ENCODE measurements at places on chromosomes 13 and 19.
A peak's percentile ranks its signal among the peaks of the same experiment; 100 is the strongest.

GRCh38 chr13:28410096-28410495 lies 84.8 kb downstream of the FLT1 start:
- no peak for DNase-seq

DNA sequence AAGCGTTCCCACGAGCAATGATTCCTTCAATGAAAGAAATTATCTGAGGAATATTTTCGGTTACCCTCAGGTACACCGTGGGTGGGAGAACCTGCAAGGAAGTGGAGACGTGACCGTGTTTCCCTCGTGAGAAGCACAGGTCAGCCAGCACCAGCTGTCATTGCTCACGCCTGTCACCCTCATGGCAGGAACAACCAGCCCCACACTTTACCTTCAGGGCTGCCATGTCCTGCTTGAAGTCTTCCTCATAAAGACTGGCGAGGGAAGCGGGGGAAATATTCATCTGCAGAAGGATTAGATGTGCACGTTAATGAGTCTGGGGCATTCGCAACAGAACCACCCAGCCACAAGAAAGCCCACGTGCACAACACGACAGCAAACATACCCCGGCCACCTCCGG lies 18.2 kb downstream of the CARS2 start:
- DNase-seq, result no peak

- no peak for DNase-seq
These were observed 14.0 kb downstream of the GRAMD1A start for GRCh38 chr19:35013820-35014754.

DNA sequence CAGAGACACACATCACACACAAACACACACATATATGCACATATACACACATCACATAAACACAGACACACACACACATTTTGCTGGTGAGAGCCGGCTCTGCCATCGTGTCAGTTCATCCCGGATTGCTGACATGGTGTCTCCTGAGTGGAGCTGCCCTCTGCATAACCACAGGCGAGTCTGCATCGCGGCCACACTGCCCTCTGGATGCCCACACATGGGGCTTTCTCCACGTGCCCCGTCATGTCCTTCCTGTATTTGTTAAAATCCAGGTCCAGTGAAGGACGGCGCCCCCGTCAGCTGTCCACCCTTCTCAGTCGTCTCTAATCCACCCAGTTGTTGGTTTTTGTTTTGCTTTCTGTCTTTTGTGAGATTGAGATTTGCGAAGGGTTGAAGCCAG lies 52.6 kb upstream of the F7 start:
- no peak for DNase-seq

GRCh38 chr13:19178901-19179593 lies 2.6 kb downstream of the TUBA3C start:
- DNase-seq, result no peak

DNA sequence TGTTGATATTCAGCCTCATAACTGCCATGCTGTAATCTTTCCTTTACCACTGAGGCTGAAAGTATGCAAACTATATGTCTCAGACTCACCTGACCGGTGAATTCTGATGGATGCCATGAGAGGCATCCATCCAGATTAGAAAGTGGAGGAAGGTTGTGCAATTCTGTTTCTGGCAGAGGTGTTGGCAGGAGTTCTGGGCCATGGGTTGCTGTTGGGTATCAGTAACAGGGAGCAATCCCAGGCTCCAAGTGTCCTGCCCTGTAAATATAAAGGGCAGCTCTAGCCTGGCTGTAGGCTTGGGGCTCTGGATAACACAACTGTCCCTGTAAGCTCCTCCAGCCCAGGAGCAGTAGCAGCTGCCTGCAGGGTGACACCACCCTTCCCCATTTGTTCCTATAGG lies 77.4 kb upstream of the ABCC4 start:
- DNase-seq, result no peak

DNA sequence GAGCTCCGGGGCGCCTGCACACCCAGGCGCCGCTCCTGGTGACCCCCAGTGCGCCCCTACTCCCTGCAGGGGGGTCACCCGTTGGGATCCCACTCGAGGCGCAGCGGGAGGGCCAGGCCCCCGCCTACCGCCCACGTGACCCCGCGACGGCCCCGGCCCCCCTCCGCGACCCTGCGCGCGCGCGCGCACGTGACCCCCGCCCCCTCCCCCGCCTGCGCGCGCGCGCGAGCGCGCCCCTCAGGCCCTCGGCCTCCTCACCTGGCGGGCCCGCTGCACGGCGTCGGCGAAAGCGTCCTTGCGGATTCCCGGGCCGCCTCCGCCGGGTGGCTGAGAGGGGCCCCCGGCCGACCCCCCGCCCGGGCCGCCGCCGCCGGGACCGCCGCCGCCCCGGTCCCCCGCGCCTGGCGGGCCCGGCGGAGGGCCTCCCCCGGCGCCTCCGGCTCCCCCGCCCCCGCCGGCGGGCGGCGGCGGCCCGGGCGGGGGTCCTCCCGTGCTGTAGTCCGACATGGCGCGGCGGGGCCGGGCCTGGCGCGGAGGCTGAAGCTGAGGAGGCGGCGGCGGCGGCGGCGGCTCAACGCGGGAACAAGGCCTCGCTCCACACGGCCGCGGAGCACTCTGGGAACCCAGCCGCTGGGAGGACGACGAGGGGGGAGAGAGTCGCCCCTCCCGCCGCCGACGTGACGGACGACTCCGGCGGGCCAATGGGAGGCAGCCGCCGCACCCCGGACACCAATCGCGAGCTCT lies at the start of gene KHSRP:
TSS of gene KHSRP (minus strand) at position 617 of the 744 bp plus-strand sequence. CDS start at position 507, 110 bp downstream.
- no peak for DNase-seq

- no peak for DNase-seq
These were observed 134.1 kb downstream of the LACC1 start for GRCh38 chr13:44013758-44014291.

DNA sequence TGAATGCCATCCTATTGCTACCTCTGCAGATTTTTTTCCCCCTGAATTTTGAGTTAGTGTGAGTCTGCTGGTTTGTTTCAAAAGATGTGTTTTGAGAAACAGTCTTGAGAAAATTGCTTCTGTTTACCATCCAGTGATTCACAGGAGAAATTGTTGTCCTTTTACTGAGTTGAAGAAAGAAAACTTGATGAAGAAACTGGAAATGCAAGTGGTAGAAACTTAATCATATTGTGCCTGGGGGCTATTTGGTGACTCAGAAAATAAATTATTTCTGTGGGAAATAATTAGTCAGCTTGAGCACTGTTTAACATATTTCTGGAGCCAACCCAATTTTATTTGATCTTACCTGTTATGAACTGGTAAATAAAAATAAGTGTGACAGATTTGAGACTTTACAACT lies 35.4 kb downstream of the PAN3 start:
- no peak for DNase-seq

DNA sequence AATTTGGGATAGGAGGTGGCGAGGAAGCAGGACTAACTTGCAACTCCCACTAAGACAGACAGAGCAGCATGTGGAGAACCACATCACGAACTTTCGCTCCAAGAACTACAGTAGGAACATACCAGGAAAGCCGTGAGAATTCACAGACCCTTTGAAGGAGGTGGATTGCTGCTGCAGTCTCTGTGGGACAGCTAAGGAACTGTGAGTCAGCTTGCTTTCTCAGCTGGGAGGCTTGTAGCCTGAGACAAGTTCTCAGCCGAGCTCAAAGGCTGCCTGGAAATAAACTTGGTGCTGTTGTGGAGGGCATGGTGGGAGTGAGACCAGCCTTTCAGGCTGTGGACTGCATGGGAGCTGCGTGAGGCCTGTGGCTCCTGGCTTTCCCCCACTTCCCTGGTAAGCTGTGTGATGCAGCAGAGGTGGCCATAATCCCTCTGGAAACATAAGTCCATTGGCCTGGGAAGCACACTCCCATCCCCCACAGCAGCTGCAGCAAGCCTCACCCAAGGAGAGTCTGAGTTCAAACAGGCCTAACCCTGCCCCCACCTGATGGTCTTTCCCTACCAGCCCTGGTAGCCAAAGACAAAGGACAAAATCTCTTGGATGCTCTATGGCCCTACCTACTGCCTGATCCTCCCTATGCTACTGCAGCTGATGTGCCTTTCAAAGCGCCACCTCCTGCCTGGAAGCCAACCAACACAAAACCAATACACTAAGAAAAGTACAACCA lies 441.1 kb upstream of the HTR2A start:
- DNase-seq, result no peak

GRCh38 chr19:11414544-11414943 lies 4.6 kb downstream of the RGL3 start:
- DNase-seq, result no peak

- DNase-seq, result no peak
These were observed 101.1 kb upstream of the FRY start for GRCh38 chr13:31930490-31930889.

GRCh38 chr13:104318121-104318520 lies 1251.9 kb upstream of the SLC10A2 start:
- DNase-seq, result peak; percentile 39

GRCh38 chr19:35262101-35262761 lies 6.5 kb upstream of the USF2 start:
- no peak for DNase-seq

DNA sequence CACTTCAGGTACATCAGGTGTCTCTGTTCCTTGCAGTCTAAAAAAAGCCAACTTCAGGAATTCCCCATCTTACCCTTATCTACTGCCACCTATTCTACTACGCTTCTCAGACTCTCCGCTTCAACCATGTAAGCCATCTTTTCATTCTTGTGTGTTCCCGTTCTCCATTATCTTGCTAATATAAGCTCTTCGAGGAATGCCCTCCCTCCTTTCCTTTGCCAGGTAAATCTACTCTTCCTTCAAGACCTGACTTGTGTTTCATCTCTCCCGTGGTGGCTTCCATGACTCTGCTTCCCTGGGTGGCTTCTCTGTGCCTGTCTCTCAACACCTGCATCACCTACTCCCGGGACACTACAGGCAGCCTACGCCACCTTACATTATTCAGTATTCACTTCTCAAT lies 42.3 kb upstream of the MEDAG start:
- no peak for DNase-seq

DNA sequence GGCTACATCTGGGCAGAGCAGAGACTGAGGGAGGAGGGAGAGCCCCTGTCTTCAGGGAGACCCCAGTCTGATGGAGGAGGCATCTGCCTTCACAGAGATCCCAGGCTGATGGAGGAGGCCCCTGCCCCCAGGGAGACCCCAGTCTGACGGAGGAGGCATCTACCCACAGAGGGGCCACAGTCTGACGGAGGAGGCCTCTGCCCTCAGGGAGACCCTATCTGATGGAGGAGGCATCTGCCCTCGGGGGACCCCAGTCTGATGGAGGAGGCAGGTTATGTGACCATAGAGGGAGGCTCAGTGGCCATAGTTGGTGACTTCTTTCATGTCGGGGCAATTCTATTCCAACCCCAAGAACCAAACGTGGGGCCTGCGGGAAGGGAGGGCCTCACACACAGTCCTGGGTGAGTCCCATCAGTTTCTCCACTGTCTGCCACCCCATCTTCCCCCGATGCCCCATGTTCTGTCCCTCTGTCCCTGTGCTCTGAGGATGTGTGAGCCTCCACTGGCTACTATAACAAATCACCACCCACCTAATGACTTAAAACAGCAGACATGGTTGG lies 14.3 kb downstream of the MISP start:
- no peak for DNase-seq

DNA sequence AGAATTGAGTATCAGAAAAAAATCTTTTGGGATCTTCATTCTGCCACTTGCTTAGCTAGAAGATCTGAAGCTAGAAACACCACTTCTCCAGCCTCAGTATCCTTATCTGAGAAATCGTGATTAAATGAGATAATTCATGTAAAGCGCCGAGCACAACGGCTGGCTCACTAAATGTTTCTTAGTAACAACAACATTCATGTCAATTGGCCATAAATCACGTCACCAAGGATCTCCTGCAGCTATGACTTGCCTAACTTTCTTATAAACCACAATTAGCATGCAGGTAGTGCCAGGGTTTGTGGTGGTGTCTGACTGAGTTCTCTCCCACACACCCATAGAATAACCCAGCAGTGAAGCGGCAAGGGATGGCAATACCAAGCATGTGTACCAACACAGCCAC lies 501.3 kb downstream of the EFNB2 start:
- no peak for DNase-seq

DNA sequence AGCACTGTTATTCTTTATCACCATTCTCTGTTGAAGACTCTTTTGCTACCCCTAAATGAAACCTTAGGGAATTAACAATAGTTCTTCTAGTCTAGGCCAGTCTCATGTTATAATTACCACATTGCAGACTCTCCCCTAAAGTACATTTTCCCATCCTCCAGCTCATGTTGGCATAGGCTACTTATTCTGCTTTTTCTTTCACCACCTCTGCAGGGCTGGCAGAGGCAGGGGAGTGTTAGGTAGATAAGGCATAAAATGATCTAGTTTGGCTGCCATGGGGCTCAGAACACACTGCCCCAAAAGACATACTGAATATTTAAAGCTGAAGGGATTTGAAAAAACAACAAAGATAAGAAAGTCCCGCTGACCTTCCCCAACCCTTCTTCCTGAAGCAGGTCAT lies 82.7 kb upstream of the RFC3 start:
- DNase-seq, result no peak

DNA sequence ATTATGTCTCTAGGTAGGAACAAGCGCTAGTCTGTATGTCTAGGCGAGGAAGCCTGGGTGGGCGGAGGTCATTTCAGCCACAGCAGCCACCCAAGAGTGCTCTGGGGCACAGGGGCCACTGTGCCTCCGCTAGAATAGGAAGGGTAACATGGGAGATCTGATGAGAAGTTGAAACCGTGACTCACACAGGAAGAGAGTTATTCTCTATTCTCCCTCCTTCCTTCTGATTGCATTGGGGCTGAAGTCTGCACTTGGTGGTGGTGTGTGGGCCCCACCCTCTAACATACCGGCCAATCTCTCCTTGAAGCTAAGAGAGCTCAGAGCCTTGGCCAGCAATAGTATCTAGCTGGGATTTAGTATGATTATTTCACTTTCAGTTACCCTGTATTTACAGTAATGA lies 20.3 kb upstream of the GGACT start:
- no peak for DNase-seq

DNA sequence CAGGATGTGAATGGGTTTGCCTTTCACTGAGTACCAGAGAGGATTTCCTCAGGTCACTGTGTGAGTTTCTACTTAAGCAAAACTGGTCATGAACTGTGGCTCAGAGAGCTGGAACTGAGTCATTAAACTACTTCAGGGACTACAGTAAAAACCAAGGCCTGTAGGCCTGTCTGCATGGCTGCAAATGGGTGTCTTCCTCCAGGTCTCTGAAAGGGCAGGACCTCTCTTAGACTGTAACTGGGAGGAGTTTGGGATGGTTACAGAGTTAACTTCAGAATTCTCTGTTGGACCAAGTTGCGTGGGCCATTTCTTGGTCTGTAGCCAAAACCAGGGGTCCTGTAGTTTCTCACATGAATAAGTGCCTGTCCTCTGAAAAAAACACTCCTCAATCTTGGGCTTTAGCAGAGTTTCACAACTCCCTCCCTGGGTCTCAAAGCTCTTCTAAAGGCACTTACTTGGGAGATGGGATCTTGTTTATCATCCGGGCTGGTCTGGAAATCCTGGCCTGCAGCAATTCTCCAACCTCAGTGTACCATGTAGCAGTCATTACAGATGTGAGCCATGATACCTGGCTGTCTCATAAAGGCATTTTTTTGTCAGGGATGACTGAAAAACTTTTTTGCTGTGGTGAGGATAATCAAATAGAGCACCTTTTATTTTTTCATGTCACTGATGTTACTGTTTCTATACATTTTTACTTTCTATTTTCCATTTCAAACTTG lies 19.7 kb downstream of the ZNF714 start:
- DNase-seq, result no peak

Data from SK-N-DZ (cell line).